Fibroblast of the conjunctiva (primary cell): ENCODE measurements at places on chromosomes 5 and 9.

DNA sequence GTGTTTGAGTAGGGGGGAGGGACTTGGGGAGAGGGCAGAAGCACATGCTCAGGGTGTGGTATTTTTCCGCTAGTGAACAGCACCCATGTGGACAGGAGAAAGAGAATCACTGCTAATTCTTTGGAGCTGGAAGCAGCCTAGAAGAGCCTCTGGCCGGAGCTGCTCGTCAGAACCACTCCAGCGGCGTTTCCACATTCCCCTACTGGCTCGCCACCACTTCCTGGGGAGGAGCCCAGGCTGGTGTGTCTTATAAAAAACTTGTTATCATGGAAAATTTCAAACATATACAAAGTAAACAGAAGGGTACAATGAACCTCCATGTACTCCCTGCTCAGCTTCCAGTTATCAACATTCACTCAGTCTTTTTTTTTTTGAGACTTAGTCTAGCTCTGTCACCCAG is 26.7 kb downstream of the LHX2 start:
- DNase-seq = no peak

GRCh38 chr5:100856462-100856861 is 46.6 kb downstream of the ST8SIA4 start:
- no peak for DNase-seq

DNA sequence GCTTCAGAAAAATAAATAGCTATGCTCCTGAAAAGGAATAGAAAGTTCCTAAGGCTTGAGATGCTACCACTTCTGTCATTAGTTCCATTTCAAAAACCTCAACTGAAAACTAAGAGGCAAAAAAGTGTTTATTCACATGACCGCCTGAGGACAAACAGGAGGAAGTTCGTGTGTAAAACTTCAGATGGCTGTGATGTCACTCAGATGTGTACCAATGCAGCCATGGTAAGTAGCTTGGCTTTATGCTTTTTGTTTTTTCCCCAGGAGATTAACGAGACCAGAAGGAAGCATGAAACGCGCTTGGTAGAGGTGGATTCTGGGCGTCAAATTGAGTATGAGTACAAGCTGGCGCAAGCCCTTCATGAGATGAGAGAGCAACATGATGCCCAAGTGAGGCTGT is 33.0 kb downstream of the LMNB1 start:
- no peak for DNase-seq

DNA sequence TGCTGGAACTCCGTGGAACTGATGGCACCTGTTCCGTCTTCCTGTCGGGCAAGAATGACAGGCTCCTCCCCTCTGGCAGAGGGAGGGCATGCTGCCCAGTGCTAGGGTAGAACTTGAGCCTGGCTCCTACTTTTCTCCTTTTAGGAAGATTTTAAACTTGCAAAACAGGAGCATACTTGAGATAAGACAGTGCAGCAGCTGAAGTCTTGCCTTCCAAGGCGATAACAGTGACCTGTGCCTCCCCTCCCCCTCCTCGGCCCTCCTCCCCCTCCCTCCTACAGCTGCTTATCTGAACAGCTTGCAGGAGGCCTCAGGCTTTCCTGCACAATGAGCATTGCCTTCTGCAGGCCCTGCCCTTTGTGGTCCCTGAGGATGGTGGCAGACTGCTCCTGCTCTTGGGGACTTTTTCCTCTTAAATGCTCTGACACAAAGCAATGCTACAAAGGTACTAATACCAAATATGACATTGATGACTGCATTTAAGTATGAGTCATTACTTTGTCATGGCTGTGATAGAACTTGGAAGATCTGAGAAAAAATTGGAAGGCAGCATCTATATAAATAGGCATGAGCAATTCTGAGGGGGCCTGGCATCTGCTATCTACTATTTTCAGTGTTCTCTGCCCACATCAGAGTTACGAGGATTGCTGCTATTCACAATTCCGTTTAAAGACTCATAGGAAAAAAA is 2.0 kb downstream of the GADD45G start:
- DNase-seq = no peak

DNA sequence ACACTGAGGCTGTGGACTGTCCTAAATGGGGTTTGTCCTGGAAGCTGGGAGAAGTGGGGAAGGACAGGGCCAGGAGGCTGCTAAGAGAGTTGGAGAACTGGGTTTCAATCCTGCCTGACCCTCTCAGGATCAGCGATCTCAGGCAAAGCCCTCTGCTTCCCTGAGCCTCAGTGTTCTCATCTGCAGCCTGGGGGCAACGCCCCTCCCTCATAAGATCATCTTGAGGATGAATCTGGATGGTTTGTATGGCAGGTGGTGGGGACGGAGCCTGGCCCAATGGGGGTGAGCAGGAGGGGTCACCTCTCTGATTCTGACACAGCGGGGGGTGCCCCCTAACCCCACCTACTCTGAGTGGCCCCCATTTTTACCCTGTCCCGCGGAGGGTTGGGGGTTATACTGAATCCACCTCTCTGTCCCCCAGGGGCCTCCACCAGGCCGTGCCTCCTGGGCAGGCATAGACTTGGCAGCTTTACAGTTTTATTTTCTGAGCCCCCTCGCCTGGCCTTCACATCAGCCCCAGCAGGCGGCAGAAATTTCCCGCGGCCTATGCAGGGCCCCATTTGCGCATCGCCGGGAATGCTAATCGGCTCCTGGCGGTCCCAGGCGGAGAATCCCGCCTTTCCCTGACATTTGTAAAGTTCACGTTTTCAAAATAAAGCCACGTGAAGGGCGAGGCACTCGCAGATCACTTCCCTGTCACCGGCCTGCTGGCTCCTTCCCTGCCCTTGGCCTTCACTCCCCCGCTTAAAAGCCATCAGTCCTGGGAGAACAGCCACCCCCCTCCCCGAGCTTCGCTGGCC is 17.8 kb upstream of the LAMC3 start:
- no peak for DNase-seq

DNA sequence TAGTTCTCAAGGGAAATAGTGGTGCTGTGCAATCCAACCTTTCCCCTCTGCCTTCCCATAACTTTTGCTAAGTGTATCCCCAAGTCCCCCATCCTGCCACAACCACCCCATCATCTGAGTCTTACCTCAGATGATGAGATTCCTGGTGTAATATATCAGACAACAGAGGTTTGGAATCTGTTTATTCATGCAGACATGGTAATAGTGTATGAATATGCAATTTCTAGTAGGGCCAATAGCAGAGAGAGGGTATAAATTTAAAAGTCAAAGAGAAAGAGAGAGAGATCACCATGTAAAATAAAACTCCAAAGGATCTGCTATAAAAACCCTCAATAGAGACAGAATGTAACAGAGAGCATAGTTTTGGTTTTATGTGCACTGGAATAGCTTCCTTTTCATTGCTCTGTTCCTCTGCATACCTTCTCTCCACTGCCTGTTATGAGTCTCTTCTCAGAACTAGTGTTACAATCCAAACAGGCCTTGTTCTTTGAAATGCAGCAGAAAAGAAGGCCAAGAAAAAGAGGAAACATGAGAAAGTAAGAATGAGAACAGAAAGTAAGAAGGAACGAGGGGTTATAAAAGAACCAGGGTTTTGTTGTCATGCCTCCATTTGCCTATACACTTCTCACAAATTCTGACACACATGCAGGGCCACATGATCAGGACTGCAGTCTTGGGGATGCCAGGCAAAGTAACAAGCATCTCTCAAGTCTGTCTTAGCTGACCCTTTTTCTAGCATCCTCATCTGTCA is 278.0 kb downstream of the CETN3 start:
- DNase-seq = no peak

DNA sequence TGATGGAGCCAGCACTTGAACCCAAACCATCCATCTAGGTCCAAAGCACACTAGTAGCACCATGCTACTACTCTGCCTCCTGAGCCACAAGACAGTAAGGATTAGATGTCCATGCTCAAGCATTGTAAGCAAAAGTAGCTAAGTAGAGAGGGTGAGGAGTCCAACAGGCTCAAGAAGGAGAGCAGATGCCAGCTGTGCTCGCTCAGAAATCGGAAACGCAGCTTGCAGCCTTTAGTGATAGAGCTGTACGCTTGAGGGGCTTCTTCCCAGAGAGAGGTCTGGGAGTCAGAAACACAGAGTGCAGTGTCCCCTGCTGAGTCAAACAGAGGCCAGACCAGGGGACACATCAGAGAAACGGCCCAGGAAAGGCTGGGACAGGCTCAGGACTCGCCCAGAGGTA is 32.7 kb upstream of the GABRP start:
- DNase-seq = no peak

GRCh38 chr9:135566552-135566951 is 5.0 kb downstream of the PAEP start:
- DNase-seq = no peak

- no peak for DNase-seq
Observed at GRCh38 chr5:110903966-110904365, 165.2 kb downstream of the SLC25A46 start.

DNA sequence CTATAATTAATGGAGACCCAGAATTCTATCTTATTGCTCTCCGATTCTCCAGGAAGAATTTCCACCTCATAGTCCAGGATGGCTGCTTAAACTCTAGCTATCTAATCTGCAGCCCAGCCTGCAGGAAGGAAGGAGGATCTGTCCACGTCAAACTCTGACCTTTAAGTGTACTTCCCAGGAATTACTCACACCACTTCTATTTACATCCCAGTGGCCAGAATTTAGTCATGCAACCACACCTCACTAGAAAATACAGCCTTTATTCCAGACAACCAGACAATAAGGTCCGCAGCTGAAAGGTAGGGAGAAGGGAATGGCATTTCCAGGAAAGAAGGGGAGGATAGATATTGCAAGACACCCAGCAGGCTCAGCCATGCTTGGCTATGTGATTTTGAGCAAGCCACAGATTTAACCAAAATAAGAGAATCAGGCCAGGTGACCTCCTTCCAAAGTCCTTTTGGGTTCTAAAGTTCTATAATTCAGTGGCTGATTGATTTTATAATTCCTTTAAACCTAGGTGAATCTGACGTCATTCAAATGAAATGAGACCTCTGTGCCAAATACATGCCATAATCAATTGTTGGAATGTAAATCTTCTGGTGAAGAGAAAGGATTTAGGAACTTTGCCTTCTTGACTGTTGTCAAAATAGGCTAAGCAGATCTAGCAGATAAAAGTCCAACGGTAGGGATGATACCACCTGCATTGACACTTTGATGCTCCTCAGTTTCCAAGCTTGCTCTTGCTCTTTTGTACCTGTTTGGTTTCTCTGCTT is 3.7 kb upstream of the DENND1A start:
- DNase-seq = no peak
